Hypothalamus (tissue), 51 donors: ENCODE measurements at places on chromosomes 5 and 9.

GRCh38 chr5:54537725-54538124 is 20.2 kb downstream of the SNX18 start:
- DNase-seq, result no peak

DNA sequence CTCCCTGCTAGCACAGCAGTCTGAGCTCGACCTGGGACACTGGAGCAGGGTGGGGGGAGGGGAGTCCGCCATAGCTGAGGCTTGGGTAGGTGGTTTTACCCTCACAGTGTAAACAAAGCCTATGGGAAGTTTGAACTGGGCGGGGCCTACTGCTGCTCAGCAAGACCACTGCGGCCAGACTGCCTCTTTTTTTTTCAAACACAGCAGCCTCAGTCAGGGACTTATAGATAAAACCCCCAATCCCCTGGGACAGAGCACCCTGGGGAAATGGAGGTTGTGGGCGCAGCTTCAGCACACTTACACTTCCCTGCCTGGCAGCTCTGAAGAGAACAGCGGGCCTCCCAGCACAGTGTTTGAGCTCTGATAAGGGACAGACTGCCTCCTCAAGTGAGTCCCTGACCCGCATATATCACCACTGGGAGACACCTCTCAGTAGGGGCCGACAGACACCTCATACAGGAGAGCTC is 151.1 kb upstream of the APC start:
- DNase-seq, result no peak

GRCh38 chr5:154734370-154735248 is 20.6 kb upstream of the LARP1 start:
- DNase-seq, result no peak

GRCh38 chr9:76526026-76526425 is 67.0 kb downstream of the GCNT1 start:
- no peak for DNase-seq
